ENCODE measurements at places on chromosomes 2 and 18.
A peak's percentile ranks its signal among the peaks of the same experiment; 100 is the strongest.

GRCh38 chr2:71256421-71256820 is 29.5 kb upstream of the PAIP2B start:
- no peak for DNase-seq

DNA sequence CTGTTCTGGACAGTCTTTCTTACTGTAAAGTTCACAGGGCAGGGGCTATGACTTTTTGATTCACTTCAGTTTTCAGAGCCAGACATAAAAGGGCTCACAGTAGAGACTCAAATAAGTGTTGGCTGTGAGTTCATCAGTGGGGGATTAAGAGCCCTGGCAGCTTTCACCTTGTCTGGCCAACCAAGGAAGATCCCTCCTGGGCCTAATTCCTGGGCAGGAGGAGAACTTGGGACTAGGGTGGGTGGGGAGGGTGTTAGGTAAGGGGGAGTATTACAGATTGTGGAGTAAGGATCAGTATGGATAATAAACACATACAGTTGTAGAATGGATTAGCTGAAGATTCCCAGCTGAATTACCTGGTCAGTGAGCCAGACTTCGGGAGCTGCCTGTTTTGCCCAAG is 904 bp upstream of the SFXN5 start:
- DNase-seq, result no peak

- no peak for DNase-seq
Measured at GRCh38 chr2:171309455-171310286, 124.1 kb downstream of the METTL8 start.

- DNase-seq, result no peak
Measured at GRCh38 chr2:192471982-192472381, 277.2 kb upstream of the TMEFF2 start.

- peak; percentile 48 for DNase-seq
Measured at GRCh38 chr2:37156071-37156856, 516 bp downstream of the EIF2AK2 start.

GRCh38 chr2:101083613-101084012 is 67.6 kb downstream of the TBC1D8 start:
- no peak for DNase-seq

Measured in inflammatory macrophage treated with lipopolysaccharide for 4 hours (primary cell).